Small intestine (tissue), 16 donors: ENCODE measurements at places on chromosomes 7 and 10. TPM values are rescaled to one million over a fixed set of nuclear protein-coding genes. Genes with fewer than 3 reads are reported as not detected.
A peak's percentile ranks its signal among the peaks of the same experiment; 100 is the strongest.

DPYSL4 gene
- not detected for polyA plus RNA-seq

FAM25C gene
- not detected for polyA plus RNA-seq

PAPOLB gene
- not detected for polyA plus RNA-seq

UPK3B gene
- polyA plus RNA-seq = 0.34 TPM

FAM25A gene
- not detected for polyA plus RNA-seq

PCDH15 gene
- polyA plus RNA-seq = not detected

SMKR1 gene
- polyA plus RNA-seq = 0.49 TPM

SPAM1 gene
- polyA plus RNA-seq = 0.45 TPM

DNA sequence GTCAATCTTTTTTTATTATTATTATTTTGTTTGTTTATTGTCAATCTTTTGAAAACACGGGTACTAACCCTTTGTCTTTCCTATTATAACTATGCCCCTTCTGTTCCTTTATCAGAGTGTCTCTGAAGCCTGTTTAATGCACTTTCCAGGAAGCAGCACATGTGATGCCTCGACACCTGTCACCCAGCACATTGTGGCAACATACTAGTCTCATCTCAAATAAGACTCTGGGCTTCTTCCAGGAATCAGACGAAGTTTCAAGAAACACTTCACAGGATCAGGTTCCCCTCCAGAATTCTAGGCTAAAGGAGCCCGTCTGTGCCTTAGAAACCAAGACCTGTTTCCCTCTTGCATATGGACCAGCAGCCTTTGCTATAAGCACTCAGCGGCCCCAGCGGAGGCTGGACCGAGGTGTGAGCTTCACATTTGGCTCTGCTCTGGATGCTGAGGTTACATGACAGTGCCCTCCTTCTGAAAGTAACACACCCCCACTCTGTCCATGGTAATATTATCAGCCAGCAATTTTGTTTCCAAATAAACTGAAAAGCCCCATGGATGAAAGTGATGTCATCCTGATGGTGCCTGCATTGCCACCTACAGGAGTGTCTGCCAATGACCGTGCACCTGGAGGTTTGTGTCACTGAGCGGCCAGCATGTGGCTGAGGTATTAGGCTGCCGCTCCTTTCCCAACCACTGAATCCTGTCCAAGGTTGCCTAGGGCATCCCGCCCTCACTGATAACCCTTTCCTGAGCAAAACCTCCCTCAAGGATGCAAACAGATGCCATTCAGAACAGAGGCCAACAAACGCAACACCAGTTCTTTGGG lies 38.1 kb downstream of the MKI67 start:
- H3K27ac ChIP-seq = no peak overlapping the region
- H3K4me1 ChIP-seq = no peaks in the 10 kb centered on the region
- H3K27me3 ChIP-seq = no peaks in the 10 kb centered on the region
- H3K4me3 ChIP-seq = no peak overlapping the region
- peaks cover 11% of the 10 kb centered on the region for H3K36me3 ChIP-seq
- peak; percentile 27 for DNase-seq

DNA sequence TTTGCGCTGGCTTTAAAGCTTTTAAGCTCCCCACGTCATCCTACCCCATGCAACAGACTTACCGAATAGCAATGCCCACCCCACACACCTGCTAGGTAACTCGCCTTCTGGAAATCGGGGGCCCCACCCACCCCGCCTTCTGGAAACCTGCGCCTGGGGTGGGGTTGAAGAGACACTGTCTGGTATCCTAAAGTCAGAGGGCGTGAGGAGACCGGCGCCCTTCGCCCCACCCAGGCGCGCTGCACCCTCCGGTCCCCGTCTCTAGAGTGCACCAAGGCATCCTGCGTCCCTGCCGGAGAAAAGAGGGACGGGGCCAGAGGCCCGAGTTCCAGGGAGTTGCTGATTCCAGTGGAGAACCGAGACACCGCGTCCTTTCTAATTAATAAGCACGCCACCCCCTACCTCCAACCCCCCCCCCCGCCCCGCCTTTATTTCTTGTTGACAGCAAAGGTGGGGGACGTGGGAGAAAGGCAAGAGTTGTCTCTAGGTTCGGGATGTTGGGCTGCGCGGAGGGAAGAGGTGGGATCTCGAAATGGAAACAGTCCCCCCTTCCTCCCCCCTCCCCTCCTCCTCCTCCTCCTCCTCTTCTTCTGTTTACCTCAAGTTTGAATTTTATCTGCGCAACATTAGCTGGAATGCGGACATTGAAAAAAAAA lies 220.9 kb upstream of the MKLN1 start:
- no peaks in the 10 kb centered on the region for H3K36me3 ChIP-seq
- peak overlapping the region; percentile 99 for H3K4me3 ChIP-seq
- DNase-seq = peak; percentile 45

- DNase-seq = no peak
- H3K36me3 ChIP-seq = no peaks in the 10 kb centered on the region
- no peaks in the 10 kb centered on the region for H3K27me3 ChIP-seq
- H3K4me3 ChIP-seq = no peak overlapping the region
- no peak overlapping the region for H3K27ac ChIP-seq
- no peaks in the 10 kb centered on the region for H3K4me1 ChIP-seq
Measured at GRCh38 chr7:74069086-74069541, 14.5 kb upstream of the LIMK1 start.

DNA sequence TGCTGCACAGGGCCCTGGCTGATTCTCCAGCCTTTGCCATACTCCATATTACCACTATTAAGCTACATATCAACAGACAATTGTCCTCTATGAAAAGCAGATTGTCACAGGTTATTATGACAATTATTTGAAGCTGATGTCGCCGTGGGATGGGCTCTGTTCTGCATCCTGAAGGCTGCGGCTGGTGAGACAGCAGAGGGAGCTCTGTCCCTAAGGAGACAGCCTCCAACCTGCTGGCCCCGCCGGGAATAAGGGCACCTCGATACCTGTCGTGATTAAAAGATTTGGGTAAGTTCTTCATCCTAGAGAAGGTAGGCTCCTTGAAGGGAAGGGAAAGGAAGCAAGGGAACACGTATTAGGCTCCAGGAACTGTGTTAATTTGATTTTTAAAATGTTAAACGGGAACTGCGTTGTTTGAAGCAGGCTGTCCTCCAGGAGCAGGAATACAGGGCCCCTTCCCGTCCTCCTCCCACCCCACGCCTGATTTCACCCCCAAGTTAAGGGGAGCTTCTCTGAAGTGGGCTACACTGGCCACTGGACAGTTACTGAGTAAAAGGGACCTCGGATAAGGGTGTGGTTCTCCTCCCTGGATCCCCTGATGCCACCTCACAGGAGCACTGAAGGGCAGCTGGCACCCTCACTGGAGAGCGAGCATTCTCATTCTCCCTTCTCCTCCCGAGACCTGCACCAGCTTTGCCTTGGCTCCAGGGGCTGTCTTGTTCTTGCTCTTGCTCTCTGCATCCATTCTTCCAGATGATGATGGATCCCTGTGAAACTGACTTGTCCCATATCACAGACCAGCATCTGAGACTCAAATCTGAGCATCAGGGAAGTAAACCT lies 11.8 kb upstream of the TIAL1 start:
- no peak overlapping the region for H3K27ac ChIP-seq
- H3K36me3 ChIP-seq = no peaks in the 10 kb centered on the region
- H3K4me1 ChIP-seq = no peaks in the 10 kb centered on the region

DNA sequence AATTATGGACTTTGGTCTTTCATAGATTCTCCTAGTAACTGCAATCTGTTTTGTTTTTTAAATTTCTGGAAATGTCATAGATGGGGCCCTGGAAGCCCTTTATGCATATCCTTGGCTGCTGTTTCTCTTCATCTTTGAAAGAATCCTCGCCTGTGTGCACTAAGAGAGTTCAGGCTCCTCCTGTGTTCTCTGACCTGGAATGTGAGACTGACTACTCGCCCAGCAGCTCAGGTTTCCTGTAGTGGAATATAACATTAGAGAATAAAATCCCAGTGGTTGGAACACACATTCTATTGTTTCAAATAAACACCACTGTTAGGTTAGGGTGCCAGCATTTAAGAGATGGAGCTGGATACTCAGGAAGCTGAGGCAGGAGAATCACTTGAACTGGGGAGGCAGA lies 56.3 kb downstream of the WDFY4 start:
- no peak overlapping the region for H3K27ac ChIP-seq
- H3K27me3 ChIP-seq = no peaks in the 10 kb centered on the region
- no peak for DNase-seq
- no peaks in the 10 kb centered on the region for H3K4me1 ChIP-seq

DNA sequence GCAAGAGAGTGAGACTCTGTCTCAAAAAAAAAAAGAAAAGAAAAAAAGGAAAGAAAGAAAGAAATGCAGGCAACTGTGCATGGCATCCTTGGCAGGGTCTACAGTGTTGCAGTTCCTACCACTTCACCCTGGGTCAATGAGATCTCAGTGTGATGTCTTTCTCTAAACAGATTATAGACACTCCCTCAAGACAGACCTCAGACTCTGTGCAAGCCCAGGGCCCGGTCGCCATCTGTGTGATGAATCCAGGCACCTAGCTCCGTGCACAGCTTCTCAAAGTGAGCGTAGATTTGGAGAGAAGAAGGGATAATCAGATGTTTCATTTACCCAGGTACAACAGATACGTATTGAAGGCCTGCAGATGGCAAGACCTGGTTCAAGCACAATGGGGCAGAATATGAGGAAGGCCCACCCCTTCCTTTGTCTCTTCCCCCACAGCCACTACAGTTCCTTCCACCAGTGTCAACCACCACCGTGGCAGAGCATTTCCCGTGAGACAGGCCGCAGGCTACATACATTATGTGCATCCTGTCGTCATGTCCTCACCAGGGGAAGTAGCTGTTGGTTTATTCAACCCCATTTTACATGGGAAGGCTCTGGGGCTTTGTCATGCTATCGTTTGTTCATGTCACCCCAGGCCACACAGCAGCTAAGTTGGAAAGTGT lies 471.7 kb upstream of the GALNT17 start:
- H3K27me3 ChIP-seq = no peaks in the 10 kb centered on the region
- no peaks in the 10 kb centered on the region for H3K36me3 ChIP-seq
- H3K4me3 ChIP-seq = no peak overlapping the region
- H3K27ac ChIP-seq = peak overlapping the region; percentile 80
- no peaks in the 10 kb centered on the region for H3K4me1 ChIP-seq

DNA sequence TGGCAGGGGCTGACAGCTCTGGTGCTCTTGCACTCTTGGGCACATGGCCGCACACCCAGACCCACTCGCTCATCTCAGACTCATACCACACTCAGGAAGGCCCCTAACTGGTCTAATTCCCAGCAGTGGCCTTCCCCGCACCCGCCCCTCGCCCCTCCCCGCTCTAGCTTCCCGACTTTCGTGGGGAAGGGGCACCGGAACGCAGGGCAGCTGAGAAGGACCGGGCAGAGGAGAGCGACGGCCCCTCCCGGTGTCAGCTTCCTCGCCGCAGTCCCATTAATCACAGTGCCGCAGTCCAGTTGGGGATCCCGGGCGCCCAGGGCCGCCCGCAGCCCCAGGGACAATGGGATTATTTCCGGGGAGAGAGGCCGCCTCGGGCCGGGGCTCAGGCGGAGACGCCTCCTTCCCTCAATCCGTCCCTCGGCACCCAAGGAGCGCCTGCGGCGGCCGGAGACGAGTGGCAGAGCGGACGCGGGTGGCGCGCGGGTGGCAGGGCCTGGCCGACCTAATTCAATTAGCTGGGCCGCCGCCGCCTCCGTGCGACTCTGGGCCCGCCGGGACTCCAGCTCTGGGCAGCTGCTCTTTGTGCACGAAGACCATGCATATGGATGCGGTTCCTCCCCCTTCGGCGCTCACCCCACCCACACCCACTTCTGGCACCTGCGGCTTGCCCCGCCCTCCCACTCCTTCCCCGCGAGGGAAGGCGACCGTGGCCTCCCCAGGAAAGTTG lies 7.8 kb upstream of the TLX1 start:
- H3K4me1 ChIP-seq = no peaks in the 10 kb centered on the region
- no peak overlapping the region for H3K27ac ChIP-seq
- no peak overlapping the region for H3K4me3 ChIP-seq
- no peaks in the 10 kb centered on the region for H3K36me3 ChIP-seq
- no peak for DNase-seq
- no peaks in the 10 kb centered on the region for H3K27me3 ChIP-seq

- H3K36me3 ChIP-seq = no peaks in the 10 kb centered on the region
- H3K27me3 ChIP-seq = no peaks in the 10 kb centered on the region
- no peak overlapping the region for H3K27ac ChIP-seq
- H3K4me3 ChIP-seq = no peak overlapping the region
Measured at GRCh38 chr7:49790209-49790608, 16.8 kb downstream of the VWC2 start.

DNA sequence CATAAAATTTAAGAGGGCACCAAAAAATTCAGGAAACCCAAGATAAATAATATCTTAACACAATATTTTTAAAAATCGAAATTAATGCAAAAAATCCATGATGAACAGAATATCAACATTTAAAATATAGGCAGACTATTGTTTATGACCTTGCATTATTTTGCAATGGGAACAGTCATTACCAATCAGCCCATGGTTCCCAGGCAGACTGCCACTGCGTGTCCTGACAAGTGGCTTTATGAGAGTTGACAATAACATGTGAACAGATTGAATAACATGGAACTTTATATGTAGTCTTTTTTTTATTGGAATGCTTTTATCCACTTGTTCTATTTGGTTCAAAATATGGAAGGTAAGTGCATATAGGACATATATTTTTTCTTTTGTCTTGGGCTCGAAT lies 3.1 kb upstream of the AVPI1 start:
- peaks cover 5% of the 10 kb centered on the region for H3K4me1 ChIP-seq
- no peak for DNase-seq
- H3K36me3 ChIP-seq = no peaks in the 10 kb centered on the region
- H3K27me3 ChIP-seq = no peaks in the 10 kb centered on the region
- H3K27ac ChIP-seq = no peak overlapping the region

DNA sequence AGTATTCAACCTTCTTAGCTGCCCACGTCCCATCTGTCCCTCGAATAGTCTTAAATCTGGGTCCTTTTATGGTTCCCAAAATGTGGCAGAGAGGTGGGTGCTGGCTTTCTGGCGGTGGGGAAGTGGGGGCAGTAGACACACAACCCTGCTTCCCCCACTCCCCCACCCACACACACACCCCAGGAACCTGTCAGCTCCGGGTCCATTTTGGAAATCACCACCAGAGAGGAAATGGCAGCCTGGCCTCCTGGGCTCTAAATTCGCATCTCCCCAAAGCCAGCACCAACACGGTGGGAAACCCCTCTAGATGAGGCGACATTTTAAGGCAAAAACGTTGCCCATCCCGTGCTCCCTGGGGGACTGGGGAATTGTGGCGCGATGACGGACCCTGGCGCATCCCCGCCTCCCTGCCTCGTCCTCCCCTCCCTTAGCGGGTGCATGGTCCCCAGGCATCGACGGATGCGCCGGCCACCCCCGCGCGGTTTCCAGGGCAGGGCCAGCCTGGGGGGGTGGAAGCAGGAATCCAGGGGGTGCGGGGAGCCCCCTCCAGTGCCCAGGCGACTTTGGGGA lies 702 bp downstream of the TMEM130 start:
- no peak for DNase-seq
- H3K27ac ChIP-seq = no peak overlapping the region
- no peaks in the 10 kb centered on the region for H3K4me1 ChIP-seq
- no peaks in the 10 kb centered on the region for H3K36me3 ChIP-seq

- no peaks in the 10 kb centered on the region for H3K27me3 ChIP-seq
- H3K36me3 ChIP-seq = no peaks in the 10 kb centered on the region
- H3K4me1 ChIP-seq = no peaks in the 10 kb centered on the region
Measured at GRCh38 chr7:73892003-73892999, 31.3 kb downstream of the TMEM270 start.
